ENCODE measurements at places on chromosomes 5 and 9. TPM values are rescaled to one million over a fixed set of nuclear protein-coding genes. Genes with fewer than 3 reads are reported as not detected.

The OLFM1 gene
- 9.6 TPM for total RNA-seq

The OR5C1 gene
- not detected for total RNA-seq

The SPZ1 gene
- not detected for total RNA-seq

The SARDH gene
- total RNA-seq: not detected

DNA sequence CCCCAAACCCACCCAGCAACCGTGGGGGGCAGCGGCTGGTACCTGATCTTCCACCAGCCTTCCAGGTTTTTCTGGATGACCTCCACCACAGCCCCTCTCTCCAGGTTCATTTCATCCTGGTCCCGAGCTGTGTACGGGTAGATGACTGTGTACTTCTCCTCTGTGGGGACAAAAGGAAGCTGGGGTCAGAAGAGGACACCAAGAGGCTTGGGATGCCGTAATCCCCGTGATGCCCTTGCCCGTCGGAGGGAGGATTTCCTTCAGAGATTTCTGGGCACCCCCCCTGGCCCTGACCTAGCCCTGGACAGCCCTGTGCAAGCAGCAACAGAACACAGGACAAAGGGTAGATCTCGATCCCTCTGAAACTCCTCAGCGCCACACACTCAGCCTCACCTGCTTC is 70.3 kb upstream of the UBTD2 start:
- no peak for DNase-seq

DNA sequence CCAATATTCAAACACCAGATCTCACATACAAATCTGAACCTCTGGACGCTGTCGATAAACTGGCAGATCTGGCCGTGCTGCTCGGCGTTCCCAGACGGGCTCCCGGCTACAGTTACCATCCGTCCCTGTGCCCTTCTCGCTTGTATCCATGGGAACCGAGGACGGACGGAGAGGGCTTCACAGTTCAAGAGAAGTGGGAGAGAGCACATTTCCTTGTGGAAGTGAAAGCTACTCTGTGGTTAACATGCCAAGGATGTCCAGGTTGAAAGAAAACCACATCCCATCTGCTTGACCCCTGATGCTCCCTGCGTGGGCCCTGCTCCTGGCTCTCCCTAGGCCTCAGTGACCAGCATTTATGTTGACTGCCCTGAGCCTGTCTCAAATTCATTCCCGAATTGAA is 6.3 kb upstream of the DBN1 start:
- no peak for DNase-seq

GRCh38 chr9:108274971-108275370 is 580.8 kb downstream of the ACTL7B start:
- DNase-seq: no peak

GRCh38 chr9:71737455-71737854 is 30.9 kb downstream of the CEMIP2 start:
- no peak for DNase-seq

The WNT8A gene
- not detected for total RNA-seq

GRCh38 chr5:157915638-157916037 is 56.7 kb upstream of the CLINT1 start:
- DNase-seq: peak; percentile 86

DNA sequence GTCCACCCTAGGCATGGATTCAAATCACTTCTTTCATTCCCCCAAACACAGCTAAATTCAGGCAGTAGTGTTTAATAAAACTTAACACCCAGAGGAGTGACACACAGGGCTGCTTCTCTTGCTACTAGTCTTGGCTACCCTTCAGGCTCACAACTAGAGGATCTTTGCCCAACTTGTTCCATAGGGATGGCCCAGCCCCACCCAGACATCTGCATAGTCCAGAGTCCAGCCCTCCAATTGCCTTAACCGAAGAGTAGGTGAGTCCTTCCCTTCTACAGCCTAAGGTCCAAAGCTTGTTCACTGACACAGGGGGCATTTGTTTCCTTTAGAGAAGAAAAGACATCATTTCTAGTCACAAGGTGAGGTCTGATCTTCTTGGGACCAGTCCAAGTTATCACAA is 15.2 kb upstream of the RXFP3 start:
- DNase-seq: no peak

DNA sequence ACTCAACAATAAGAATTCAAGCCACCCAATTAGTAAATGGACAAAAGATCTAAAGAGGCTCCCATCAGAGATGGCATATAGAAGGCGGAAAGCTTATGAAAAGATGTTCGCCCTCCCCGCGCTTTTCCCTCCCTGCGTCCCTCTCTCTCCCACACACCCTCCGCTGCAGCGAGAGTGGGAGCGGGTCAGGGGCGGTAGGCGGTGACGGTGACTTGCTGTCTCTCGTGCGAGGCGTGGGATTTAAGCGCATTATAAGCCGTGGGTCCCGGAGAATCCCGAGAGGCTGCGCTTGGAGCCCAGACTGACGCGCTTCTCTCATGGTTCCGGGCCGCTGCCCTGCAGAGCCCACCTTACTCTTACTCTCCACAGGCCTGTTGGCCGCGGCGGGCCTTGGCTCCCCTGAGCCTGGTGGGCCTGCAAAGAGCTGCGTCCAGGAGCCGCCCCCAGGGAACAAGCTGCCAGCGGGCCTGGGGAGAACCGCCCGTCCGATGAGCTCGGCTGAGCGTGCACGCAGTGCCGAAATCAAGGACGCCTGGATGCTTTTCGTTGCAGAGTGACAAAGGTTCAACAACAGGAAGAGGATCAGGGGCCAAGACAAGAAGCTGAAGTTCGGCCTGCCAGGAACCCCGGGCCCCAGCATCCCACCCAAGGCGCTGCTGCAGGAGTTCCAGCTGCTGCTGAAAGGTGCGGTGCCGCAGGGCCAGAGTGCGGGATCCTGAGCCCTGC is 42.6 kb upstream of the BICD2 start:
- no peak for DNase-seq

The NSMF gene
- 27.4 TPM for total RNA-seq

The NEUROG1 gene
- total RNA-seq: not detected

- peak; percentile 70 for DNase-seq
These were observed 219.0 kb upstream of the IRX4 start for GRCh38 chr5:2101685-2102084.

The PDCD1LG2 gene
- 2.5 TPM for total RNA-seq

- DNase-seq: no peak
These were observed 2.5 kb downstream of the FST start for GRCh38 chr5:53482717-53483638.

DNA sequence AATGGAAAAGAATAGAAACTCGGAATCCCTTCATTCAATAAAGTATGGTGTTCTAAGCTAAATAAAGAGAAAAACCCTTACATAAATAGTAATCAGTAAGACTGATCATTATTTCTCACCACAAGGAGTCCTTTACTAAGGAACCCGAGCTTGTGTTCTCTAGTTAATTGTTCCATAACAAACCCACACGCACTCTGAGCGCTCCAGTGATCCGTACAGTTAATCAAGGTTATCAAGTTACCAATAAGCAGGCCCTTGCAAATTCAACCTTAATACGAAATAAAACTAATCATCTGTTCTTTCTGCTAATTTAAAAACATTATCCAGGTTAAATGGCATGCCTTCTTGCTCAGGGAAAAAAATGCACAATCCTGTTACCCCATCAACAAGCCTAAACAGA is 224.4 kb downstream of the FRMD3 start:
- DNase-seq: no peak

The IFNA2 gene
- not detected for total RNA-seq

GRCh38 chr5:30676223-30676840 is 517.2 kb upstream of the CDH6 start:
- DNase-seq: no peak

GRCh38 chr5:40521925-40522324 is 157.8 kb upstream of the PTGER4 start:
- DNase-seq: no peak

The ALDH1A1 gene
- 16.7 TPM for total RNA-seq

DNA sequence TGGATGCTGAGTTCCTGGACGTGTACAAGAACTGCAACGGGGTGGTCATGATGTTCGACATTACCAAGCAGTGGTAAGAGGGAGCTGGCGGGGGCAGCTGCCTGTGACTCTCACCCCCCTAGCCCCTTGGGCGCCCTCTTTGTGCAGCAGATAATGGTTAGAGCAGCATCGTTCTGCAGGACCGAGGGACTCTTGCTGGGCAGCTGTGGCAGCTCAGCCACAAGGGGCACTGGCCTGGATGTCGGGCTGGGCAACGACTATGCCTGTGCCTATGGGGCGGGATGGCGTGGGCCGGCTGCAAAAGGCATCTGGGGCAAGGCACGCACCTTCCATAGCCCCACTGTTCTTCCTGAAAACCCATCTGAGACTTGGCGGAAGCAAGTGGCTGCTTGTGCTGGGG is 12.9 kb upstream of the AJM1 start:
- no peak for DNase-seq

The BTNL3 gene
- total RNA-seq: not detected

- DNase-seq: no peak
These were observed 37.6 kb upstream of the SLC27A6 start for GRCh38 chr5:128927644-128928043.

- no peak for DNase-seq
These were observed 22.1 kb downstream of the LCP2 start for GRCh38 chr5:170275376-170275994.

The STPG3 gene
- total RNA-seq: not detected

The SCGB3A2 gene
- total RNA-seq: not detected

GRCh38 chr9:129073404-129073803 is 7.5 kb upstream of the DOLPP1 start:
- no peak for DNase-seq

The TMEM174 gene
- total RNA-seq: not detected

GRCh38 chr9:130931508-130932254 is 7.4 kb downstream of the FIBCD1 start:
- DNase-seq: no peak

DNA sequence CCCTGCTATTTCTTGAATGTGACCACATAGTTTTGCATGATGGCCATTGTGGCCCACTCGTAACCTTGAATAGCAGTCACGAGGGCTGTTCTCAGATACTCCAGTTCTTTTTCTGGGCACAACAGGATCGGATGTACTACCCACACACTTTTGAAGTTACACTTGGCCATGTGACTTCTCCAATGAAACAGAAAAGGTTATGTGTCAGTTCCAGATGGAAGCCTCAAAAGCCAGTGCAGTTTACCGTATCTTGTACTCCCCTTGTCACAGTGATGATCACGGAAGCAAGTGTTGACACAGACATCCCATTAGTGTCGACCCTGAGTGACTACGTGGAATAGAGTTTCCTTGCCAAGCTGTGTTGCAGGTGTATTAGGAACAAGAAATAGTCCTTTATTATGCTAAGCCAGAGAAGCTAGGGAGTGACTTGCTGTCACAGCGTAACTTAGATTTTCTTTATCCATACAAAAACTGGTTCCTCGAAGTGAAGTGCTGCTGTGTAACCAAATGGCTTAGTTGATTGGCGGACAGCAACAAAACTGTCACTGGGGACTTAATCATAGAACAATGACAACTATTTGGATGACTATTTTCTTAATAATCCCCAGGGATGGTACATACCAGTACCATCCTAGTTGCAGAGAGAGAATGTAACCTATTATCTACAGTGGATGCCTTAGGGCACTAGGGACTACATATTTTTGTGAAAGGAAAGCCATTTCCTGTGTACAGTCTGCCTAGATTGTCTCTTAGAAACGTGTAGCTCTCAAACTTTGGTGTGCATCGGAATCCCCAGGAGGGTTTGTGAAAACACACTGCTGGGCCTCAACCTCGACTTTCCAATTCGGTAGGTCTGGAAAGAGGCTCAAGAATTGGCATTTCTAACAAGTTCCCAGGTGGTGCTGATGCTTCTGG is 90.1 kb upstream of the DMRT1 start:
- DNase-seq: no peak

DNA sequence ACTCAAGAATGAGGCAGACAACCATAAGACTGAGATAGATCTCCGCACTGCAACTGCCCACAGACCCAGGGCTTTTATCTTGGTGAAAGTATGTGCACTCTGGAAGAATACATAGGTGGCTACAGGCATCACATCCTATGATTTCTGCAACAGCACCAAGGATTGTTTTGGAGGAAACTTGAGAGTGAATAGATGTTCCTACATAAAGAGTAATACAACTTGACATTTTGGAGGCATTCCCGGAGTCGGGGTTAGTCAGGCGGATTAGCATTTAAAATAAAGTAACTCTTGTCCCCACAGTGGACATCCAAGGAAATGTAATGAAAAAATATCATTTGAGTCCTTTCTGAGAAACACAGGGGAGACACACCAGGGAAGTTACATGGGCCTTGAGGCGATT is 26.7 kb downstream of the TMEM174 start:
- DNase-seq: no peak

The BASP1 gene
- total RNA-seq: 29.6 TPM

DNA sequence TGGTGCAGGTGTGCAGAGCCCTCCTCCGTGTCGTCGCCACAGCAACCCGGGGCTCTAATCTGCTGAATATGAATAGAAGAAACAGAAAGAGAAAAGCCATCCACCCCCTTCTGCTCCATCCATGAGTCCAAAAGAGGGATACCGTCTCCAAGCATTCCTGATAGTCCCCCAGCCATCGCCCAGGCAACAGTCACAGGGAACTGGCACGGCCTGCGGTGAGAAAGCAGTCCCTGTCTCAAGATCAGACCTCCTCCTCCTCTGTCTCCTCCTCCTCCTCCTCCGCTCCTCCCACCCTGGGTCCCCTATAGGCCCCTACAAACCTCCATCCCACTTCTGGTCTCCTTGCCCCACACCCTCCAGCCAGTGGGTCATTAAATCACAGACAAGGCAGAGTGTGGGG is 308.1 kb upstream of the MPDZ start:
- no peak for DNase-seq

The GRM6 gene
- not detected for total RNA-seq

DNA sequence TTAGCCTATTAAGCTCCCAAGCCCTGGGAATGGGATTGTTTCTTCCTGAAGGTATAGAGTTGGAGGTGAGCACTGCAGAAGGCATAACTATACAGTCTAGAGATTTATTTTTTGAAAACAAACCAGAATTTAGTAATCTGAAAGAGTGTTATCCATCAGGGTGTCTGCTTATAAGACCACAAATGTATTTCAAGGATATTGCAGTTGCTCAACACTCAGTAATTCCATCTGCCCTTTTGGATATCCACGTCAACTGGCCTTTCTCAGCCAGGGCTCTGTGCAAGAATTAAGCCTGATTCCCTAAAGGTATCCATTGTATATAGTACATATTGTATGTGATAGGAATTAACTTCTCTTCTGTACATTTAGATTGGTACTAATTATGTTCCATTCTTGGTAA is 15.0 kb upstream of the IL31RA start:
- DNase-seq: no peak

The SUSD1 gene
- total RNA-seq: 2.6 TPM

The SLIT3 gene
- total RNA-seq: 66.0 TPM

DNA sequence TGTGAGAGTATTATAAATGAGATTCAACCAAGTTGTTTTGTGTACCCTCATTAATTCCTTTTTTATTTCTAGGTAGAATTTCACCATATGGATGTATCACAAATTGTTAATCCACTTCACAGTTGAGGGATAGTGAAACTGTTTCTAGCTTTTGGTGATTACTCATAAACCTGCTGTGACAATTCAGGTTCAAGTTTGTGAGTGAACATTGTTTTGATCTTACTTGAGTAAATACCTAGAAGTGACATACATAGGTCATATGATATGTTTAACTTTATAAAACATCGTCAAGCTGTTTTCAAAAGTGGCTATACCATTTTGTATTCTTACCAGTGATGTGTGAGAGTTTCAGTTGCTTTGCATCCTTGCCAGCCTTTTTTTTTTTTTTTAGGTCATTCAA is 112.9 kb downstream of the CAMK4 start:
- no peak for DNase-seq

The SMC2 gene
- total RNA-seq: 5.0 TPM

Measured in lower leg skin (tissue), 4 donors.